ENCODE measurements at places on chromosomes 12 and 14.
A peak's percentile ranks its signal among the peaks of the same experiment; 100 is the strongest.

GRCh38 chr12:93502802-93503623 is 35.7 kb downstream of the MRPL42 start:
- no peaks in the 10 kb centered on the region for H3K27me3 ChIP-seq
- H3K27ac ChIP-seq: no peak overlapping the region
- DNase-seq: peak; percentile 60
- H3K4me1 ChIP-seq: no peaks in the 10 kb centered on the region
- H3K4me3 ChIP-seq: no peak overlapping the region
- peaks cover 6% of the 10 kb centered on the region for H3K36me3 ChIP-seq

DNA sequence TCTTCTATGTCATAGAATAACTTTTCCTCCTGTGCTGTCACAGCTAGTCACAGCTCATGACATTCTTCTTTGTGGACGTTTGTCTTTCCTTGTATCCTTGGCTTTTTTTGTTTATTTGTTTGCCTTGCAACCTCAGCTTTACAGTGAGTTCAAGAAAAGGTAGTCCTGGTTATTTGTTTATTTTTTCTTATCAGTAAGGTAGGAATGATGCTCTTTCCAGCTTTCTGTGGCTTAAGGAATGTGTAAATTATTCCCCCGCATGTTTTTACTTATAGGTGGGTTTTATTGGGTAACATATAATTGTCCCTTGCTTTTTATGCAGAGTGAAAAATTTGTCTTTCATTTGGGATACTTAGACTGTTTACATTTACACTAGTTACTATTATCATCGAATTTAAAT is 1673.6 kb upstream of the FLRT2 start:
- DNase-seq: no peak
- no peaks in the 10 kb centered on the region for H3K36me3 ChIP-seq
- H3K4me1 ChIP-seq: no peaks in the 10 kb centered on the region
- H3K4me3 ChIP-seq: no peak overlapping the region
- no peak overlapping the region for H3K27ac ChIP-seq
- no peaks in the 10 kb centered on the region for H3K27me3 ChIP-seq

DNA sequence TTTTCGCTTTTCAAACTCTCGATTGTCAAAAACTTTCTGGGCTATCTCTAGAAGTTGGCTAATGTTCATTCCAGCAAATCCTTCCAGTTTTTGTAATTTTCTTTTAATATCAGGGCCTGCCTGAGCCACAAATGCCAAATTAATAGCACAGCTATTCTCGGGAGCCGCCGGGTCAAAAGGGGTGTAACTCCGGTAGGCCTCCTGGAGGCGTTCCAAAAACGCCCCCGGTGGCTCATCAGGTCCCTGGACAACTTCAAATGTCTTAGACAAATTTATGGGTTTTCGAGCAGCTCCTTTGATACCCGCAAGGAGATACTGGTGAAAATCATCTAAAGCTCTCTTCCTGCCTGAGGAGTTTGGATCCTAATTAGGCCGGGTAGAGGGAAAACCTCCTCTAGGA is 117.9 kb upstream of the PZP start:
- H3K4me3 ChIP-seq: no peak overlapping the region
- H3K4me1 ChIP-seq: peaks cover 10% of the 10 kb centered on the region
- no peaks in the 10 kb centered on the region for H3K27me3 ChIP-seq
- DNase-seq: no peak
- H3K36me3 ChIP-seq: no peaks in the 10 kb centered on the region
- no peak overlapping the region for H3K27ac ChIP-seq

DNA sequence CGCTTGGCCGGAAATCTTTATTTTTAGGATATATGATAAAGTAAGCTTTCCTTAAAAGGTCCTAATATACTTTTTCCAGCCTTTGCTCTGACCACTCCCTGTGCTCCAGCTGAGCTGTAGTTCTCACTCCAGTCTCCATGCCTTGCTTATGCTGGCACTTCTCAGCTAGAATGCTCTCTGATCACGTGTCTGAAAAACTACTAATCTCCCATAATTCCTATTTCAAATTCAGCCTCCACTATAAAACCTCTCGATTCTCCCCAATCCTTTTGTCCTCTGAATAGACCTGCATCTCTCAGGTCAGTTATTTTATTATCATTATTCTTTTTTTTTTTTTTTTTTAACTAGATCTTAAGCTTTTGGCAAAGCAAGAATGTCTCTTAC is 3.7 kb downstream of the BIN2 start:
- H3K4me1 ChIP-seq: peaks cover 77% of the 10 kb centered on the region
- H3K36me3 ChIP-seq: peaks cover 54% of the 10 kb centered on the region
- H3K27ac ChIP-seq: peak overlapping the region; percentile 97
- no peak for DNase-seq
- peak overlapping the region; percentile 94 for H3K4me3 ChIP-seq
- no peaks in the 10 kb centered on the region for H3K27me3 ChIP-seq

- no peak for DNase-seq
- H3K27me3 ChIP-seq: no peaks in the 10 kb centered on the region
- H3K4me3 ChIP-seq: no peak overlapping the region
- H3K36me3 ChIP-seq: no peaks in the 10 kb centered on the region
Measured at GRCh38 chr12:83826112-83826511, 1086.5 kb downstream of the SLC6A15 start.

- H3K27ac ChIP-seq: peak overlapping the region; percentile 17
- no peak for DNase-seq
- no peaks in the 10 kb centered on the region for H3K27me3 ChIP-seq
- no peaks in the 10 kb centered on the region for H3K4me1 ChIP-seq
Measured at GRCh38 chr12:106239241-106239950, 8.4 kb downstream of the CKAP4 start.

- no peaks in the 10 kb centered on the region for H3K27me3 ChIP-seq
- H3K36me3 ChIP-seq: peaks cover 58% of the 10 kb centered on the region
- H3K27ac ChIP-seq: no peak overlapping the region
- no peak for DNase-seq
- no peak overlapping the region for H3K4me3 ChIP-seq
Measured at GRCh38 chr12:49010092-49010668, 8.4 kb downstream of the PRKAG1 start.

GRCh38 chr14:100144996-100145646 is 14.3 kb downstream of the DEGS2 start:
- H3K4me3 ChIP-seq: no peak overlapping the region
- H3K36me3 ChIP-seq: peaks cover 54% of the 10 kb centered on the region
- H3K27me3 ChIP-seq: no peaks in the 10 kb centered on the region
- DNase-seq: no peak
- H3K27ac ChIP-seq: peak overlapping the region; percentile 52

- no peaks in the 10 kb centered on the region for H3K4me1 ChIP-seq
- H3K27me3 ChIP-seq: no peaks in the 10 kb centered on the region
- no peaks in the 10 kb centered on the region for H3K36me3 ChIP-seq
- H3K27ac ChIP-seq: no peak overlapping the region
- DNase-seq: no peak
- no peak overlapping the region for H3K4me3 ChIP-seq
Measured at GRCh38 chr14:62778310-62778709, 266.9 kb downstream of the KCNH5 start.

- H3K27me3 ChIP-seq: no peaks in the 10 kb centered on the region
- no peaks in the 10 kb centered on the region for H3K36me3 ChIP-seq
- no peak overlapping the region for H3K27ac ChIP-seq
- H3K4me1 ChIP-seq: no peaks in the 10 kb centered on the region
Measured at GRCh38 chr12:41121374-41121773, 66.7 kb upstream of the PDZRN4 start.

- no peak for DNase-seq
- H3K27ac ChIP-seq: peak overlapping the region; percentile 11
- H3K4me3 ChIP-seq: no peak overlapping the region
- H3K27me3 ChIP-seq: no peaks in the 10 kb centered on the region
Measured at GRCh38 chr12:118302053-118302452, 70.7 kb downstream of the TAOK3 start.

DNA sequence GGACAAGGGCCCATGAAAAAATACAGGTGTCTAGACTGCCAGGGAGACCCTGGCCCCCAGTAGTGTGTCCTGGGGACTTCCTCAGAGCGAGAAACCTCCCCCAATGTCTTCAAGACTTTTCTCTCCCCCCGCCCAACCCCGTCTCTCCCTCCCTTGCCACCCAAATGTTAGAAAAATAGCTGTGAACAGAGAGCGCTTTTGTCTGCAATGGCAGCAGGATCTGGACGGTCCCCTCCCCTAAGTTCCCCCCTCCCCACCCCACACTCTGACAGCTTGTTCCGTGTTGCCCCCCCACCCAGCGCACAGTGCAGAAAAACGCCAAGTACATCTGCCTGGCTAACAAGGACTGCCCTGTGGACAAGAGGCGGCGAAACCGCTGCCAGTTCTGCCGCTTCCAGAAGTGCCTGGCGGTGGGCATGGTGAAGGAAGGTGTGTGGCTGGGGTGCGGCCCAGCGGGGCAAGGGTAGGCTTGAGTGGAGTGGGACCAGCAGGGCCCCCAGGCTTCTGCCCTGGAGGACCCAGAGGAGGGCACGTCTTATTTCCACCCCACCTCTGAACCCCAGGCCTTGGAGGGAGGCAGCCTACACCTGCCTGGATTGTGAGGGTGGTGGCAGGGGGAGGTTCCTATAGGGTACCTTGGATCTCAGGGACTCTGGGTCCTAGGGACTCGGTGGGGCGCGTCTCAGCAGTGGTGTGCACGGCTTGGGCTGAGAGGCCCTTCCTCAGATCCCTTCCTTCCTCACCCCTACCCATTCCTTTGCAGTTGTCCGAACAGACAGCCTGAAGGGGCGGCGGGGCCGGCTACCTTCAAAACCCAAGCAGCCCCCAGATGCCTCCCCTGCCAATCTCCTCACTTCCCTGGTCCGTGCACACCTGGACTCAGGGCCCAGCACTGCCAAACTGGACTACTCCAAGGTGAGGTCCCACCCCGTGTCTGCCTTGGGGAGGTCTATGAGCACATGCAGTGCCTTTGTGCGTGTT is 4.8 kb downstream of the NR4A1 start:
- no peak overlapping the region for H3K27ac ChIP-seq
- H3K4me1 ChIP-seq: peaks cover 7% of the 10 kb centered on the region
- H3K36me3 ChIP-seq: peaks cover 30% of the 10 kb centered on the region

DNA sequence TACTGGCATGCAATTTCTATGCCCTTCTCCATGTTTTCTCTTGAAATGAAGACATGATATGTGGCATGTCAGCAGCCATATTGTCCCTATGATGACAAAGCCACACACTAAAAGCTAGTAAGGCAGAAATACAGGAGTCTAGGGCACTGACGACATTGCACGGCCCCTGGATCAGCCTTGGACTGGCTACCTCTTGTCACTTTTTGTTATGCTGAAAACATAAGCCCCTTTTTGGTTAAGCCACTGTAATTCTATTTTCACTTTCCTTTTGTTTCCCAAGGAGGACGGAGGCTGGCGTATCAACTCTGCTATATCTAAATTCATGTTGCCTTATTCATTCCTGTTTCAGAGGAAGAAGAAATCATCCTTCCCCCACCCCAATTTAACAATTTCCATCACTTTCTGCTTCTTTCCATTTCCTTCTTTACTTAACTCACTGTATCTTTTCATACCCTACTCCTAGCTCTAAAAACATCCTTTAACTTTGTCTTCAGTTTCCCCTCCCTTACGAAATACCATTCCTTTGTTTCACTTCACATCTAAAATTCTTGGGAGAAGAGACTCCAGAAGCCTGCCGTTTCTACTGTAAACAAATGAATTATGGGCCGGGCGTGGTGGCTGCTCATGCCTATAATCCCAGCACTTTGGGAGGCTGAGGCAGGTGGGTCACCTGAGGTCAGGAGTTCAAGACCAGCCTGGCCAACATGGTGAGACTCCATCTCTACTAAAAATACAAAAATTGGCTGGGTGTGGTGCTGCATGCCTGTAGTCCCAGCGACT is 364.1 kb downstream of the PCNX1 start:
- H3K27me3 ChIP-seq: no peaks in the 10 kb centered on the region
- H3K4me1 ChIP-seq: peaks cover 7% of the 10 kb centered on the region
- H3K4me3 ChIP-seq: no peak overlapping the region
- H3K27ac ChIP-seq: no peak overlapping the region

GRCh38 chr12:108576660-108577234 is 14.4 kb downstream of the ISCU start:
- no peak overlapping the region for H3K4me3 ChIP-seq
- H3K36me3 ChIP-seq: peaks cover 10% of the 10 kb centered on the region
- peaks cover 9% of the 10 kb centered on the region for H3K4me1 ChIP-seq
- peaks cover 11% of the 10 kb centered on the region for H3K27me3 ChIP-seq
- DNase-seq: no peak

DNA sequence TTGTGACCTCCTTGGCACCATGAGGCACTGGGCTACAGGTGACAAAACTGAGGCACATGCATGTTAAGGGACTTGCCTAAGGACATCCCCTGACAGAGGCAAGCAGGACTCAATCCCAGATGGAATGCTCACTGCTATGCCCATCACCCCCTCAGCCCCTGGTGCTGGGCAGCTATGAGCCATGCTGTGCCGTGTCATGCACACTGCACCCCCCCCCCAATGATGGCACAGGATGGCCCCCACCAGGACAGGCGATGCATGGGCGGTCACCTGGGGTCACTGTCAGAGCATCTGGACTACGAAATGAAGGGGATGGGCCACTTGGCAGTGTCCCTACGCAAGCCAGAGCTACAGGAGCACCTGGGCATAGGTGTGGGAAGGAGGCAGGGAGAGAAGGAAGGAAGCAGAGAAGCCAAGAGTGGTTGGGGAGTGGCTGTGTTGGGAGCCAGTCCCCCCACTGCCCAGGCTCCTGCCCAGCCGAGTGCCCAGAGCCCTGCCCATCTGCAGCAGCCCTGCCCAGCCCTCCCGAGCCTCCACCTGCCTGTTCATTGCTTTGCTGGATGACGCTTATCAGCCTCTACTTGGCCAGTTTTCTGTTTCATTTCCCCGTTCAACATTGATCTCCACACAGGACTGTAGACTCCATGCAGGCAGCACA is 84.9 kb upstream of the DIO3 start:
- H3K4me1 ChIP-seq: no peaks in the 10 kb centered on the region
- no peak overlapping the region for H3K27ac ChIP-seq
- DNase-seq: no peak
- no peaks in the 10 kb centered on the region for H3K36me3 ChIP-seq
- no peak overlapping the region for H3K4me3 ChIP-seq

- no peaks in the 10 kb centered on the region for H3K27me3 ChIP-seq
- no peaks in the 10 kb centered on the region for H3K36me3 ChIP-seq
- H3K4me3 ChIP-seq: no peak overlapping the region
- no peak overlapping the region for H3K27ac ChIP-seq
Measured at GRCh38 chr12:32043928-32044549, 62.6 kb upstream of the BICD1 start.

DNA sequence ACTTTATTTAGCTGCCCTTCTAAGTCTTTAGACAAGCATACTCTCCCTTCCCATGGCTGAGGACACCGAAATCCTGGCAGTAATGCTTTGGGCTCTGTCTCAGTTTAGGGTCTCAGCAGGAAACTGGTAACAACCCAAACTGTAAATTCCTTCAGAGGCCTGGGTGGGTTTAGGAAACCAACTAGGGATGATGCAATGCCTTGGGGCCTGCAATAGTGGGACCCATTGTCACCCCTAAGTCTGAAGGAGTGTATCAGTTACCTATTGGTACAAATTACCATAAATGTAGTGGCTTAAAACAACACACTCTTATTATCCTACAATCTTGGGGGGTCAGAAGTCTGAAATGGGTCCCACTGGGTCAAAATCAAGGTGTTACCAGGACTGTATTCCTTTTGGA is 36.0 kb downstream of the DHRS2 start:
- H3K4me3 ChIP-seq: no peak overlapping the region
- H3K4me1 ChIP-seq: no peaks in the 10 kb centered on the region
- no peak overlapping the region for H3K27ac ChIP-seq

- peaks cover 20% of the 10 kb centered on the region for H3K27me3 ChIP-seq
- H3K36me3 ChIP-seq: peaks cover 2% of the 10 kb centered on the region
- H3K27ac ChIP-seq: no peak overlapping the region
- DNase-seq: no peak
- H3K4me1 ChIP-seq: no peaks in the 10 kb centered on the region
Measured at GRCh38 chr14:75315144-75315543, 36.5 kb downstream of the FOS start.

- no peaks in the 10 kb centered on the region for H3K36me3 ChIP-seq
- H3K27ac ChIP-seq: no peak overlapping the region
- no peaks in the 10 kb centered on the region for H3K4me1 ChIP-seq
- no peak overlapping the region for H3K4me3 ChIP-seq
- H3K27me3 ChIP-seq: no peaks in the 10 kb centered on the region
- no peak for DNase-seq
Measured at GRCh38 chr12:80235944-80236343, 136.6 kb downstream of the OTOGL start.
